ENCODE measurements at places on chromosomes 7 and 10. TPM values are rescaled to one million over a fixed set of nuclear protein-coding genes. Genes with fewer than 3 reads are reported as not detected.

TCF7L2 gene
- 99.6 TPM for total RNA-seq

DNA sequence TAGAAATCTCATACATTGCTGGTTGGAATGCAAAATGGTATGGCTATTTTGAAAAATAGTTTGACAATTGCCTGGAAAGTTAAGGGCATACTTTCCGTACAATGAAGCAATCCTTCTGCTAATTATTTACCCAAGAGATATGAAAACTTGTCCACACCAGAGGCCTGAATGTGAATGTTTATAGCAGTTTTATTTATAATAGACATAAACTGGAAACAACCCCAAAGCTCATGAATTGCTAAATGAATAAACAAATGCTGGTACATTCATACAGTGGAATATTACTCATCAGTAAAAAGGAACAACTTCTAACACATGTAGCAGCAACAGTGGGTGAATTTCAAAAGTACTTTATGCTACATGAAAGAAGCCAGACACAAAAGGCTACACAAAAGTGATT is 42.7 kb downstream of the MMRN2 start:
- no peak for DNase-seq

GRCh38 chr7:140688341-140688740 is 8.2 kb upstream of the NDUFB2 start:
- DNase-seq = no peak

MUC12 gene
- 357 TPM for total RNA-seq

- no peak for DNase-seq
Observed at GRCh38 chr7:156533420-156533819, 107.2 kb upstream of the RNF32 start.

- peak; percentile 41 for DNase-seq
Observed at GRCh38 chr7:1743481-1744230, 73.6 kb downstream of the ELFN1 start.

GRCh38 chr10:26044141-26044749 is 110.2 kb downstream of the MYO3A start:
- peak; percentile 27 for DNase-seq

ARHGEF35 gene
- total RNA-seq = 41.7 TPM

- DNase-seq = no peak
Observed at GRCh38 chr7:75704928-75705327, 33.8 kb downstream of the HIP1 start.

SLC16A12 gene
- total RNA-seq = 0.23 TPM
